ENCODE measurements at places on chromosomes 4 and X.
A peak's percentile ranks its signal among the peaks of the same experiment; 100 is the strongest.

DNA sequence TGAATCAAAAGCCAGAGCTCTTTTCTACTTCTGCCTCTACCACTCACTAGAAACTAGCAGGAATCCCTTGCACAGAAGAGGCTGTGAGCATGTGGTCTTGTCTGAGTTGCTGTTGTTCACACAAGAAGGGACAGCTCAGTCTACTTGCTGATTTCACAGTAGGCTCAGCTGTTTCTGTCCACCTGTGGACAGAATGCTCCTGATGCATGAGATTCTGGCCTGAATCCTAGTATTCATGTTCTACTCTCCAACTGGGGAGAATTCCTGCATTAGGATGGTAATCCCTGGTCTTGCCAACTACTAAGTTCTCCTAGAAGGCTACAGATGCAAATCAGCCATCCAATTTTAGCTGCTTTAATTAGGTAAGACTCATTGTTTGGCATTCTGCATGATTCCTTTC lies 112.8 kb downstream of the PPA2 start:
- DNase-seq, result no peak

GRCh38 chr4:32010221-32010620 lies 1290.1 kb downstream of the PCDH7 start:
- DNase-seq, result no peak

- no peak for DNase-seq
Observed at GRCh38 chr4:2763511-2763967, 7.4 kb upstream of the TNIP2 start.

DNA sequence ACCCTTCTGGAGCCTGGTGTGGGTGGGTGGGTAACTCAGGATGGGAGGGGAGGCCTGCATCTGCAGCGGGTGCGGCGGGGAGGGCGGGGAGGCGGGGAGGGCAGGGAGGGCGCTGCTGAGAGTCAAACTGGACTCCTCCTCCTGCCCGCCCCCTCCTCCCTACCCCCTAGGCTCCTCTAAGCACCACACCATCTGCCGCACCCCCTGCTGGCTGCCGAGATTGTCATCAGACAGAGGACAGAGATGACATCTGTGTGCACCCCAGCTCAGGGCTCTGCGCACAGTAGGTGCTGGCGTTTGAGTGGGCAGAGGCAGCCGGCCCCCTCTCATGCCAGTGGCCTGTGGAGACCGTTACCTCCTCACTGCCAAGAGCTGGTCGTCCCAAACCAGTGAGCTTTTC lies 10.6 kb upstream of the HMX1 start:
- DNase-seq, result peak; percentile 4

DNA sequence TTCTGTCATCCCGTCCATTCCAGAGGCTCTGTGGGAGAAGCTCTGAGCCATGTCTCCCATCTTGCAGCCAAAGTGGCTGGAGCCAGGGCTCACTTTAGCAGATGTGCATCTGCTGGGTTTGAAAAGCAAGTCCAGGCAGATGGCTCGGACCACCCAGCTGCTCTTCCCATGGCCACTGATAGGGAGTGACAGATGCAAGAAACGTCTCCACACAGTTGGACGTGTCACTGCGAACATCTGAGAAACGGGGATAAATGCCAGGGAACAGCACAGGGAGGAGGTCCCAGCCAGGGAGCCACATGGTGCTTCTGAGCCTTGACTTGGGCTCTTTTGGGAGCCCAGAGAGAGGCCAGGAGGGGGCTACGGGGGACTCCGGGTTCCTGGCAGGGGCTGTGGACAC lies 242.3 kb downstream of the AFAP1 start:
- DNase-seq, result no peak

- no peak for DNase-seq
Observed at GRCh38 chrX:74242050-74242449, 61.9 kb upstream of the ZCCHC13 start.

- DNase-seq, result no peak
Observed at GRCh38 chrX:141642979-141643378, 53.5 kb downstream of the SPANXA2 start.

- DNase-seq, result no peak
Observed at GRCh38 chrX:33014086-33014485, 197.3 kb downstream of the DMD start.

- no peak for DNase-seq
Observed at GRCh38 chr4:138162259-138162658, 79.9 kb downstream of the SLC7A11 start.

- DNase-seq, result no peak
Observed at GRCh38 chr4:41693629-41694028, 54.9 kb downstream of the PHOX2B start.

DNA sequence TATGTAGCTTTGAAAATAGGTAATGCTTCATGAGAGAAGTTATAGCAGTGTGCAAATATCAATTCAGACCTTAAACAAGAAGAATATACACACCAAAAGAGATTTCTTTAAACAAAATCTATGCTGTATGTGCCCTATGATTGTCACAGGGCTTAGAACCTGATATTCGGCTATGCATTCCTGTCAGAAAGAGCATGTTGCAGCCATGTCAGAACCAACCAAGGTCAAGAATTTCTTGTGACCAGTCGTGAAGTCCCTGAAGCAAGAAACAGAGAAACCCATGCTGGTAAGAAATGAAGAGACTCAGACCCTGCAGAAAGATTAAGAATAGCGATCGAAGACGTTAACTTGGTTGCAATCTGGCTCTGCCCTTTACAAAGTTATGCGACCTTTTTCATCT lies 210.3 kb upstream of the SPIN4 start:
- no peak for DNase-seq

Data from HCT116 (cell line).